Breast epithelium (tissue), 4 donors: ENCODE measurements at places on chromosomes 1 and 21. TPM values are rescaled to one million over a fixed set of nuclear protein-coding genes. Genes with fewer than 3 reads are reported as not detected.

GRCh38 chr1:204769997-204770396 is 84.5 kb upstream of the LRRN2 start:
- DNase-seq = no peak

DNA sequence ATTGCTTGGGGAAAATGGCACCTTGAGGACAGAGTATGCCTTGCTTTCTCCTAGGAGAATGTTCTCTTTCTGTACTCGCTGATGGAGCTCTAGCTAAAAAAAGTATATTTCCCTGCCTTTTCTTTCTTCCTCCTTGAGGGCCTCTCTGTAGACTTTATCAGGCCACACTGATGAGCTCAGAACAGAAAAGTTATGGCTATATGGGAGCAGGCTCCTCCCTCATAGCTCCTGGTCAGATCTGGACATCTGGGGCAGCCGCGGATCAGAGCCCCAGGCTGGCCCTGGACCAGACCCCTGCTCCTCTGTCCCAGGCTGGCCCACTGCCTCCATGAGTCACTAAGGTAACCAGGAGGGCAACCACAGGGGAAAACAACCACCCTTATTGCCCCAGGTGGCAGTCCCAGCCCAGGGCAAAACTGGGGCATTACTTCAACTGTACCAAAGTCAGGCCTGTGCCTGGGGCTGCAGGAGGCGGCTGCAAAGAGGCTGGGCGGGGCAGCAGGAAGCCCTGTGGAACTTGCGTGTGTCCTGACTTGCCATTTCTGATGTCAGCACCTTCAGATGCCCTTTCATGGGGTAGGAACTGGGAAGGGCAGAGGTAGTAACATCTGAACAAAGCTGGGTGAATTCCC is 26.3 kb upstream of the ZNF648 start:
- no peak for DNase-seq

- no peak for DNase-seq
Observed at GRCh38 chr1:220195701-220196100, 76.6 kb downstream of the RAB3GAP2 start.

DNA sequence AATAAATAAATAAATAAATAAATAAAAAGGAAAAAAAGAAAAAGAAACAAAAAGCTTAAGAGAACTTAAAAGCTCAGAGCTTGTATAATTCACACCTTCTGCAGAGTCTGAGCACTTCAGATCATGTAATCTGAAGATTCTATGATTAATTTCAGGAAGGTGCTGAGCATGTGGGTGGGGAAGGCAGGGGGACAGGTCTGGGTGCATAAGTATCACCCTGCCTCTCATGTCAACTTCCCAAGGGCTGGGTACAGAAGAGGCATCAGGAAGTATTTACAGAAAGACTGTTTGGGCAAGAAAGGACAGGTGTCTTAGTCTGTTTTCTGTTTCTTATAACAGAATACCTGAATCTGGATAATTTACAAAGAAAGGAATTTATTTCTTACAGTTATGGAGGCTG is 20.4 kb upstream of the PADI2 start:
- no peak for DNase-seq

DNA sequence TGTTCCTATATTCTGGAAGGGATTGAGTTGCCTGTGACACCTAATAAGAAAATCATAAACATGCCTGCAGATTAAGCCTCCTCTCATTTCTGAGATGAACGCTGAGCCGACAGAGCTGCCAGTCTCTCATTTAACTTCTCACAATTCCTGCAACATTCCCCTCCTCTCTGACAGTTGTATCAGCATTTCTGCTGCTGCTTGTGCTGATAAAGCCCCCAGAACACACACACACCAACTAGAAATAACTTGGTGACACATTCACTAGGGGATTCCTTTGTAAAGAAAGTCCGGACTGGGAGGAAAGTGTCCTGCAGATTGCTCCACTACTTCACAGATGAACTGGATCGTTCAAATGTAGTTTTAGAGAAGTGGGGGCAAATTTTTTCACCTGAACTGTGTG is 437.3 kb downstream of the PLA2G4A start:
- DNase-seq = no peak

- DNase-seq = no peak
Observed at GRCh38 chr1:245336149-245336983, 181.6 kb downstream of the KIF26B start.

GRCh38 chr21:31255036-31255435 is 89.0 kb downstream of the TIAM1 start:
- no peak for DNase-seq

GRCh38 chr1:212650228-212650627 is 41.7 kb downstream of the ATF3 start:
- no peak for DNase-seq

Gene RAB3B
- total RNA-seq = not detected

Gene PTGER3
- 52.1 TPM for total RNA-seq
